ENCODE measurements at places on chromosomes 1 and 21.

DNA sequence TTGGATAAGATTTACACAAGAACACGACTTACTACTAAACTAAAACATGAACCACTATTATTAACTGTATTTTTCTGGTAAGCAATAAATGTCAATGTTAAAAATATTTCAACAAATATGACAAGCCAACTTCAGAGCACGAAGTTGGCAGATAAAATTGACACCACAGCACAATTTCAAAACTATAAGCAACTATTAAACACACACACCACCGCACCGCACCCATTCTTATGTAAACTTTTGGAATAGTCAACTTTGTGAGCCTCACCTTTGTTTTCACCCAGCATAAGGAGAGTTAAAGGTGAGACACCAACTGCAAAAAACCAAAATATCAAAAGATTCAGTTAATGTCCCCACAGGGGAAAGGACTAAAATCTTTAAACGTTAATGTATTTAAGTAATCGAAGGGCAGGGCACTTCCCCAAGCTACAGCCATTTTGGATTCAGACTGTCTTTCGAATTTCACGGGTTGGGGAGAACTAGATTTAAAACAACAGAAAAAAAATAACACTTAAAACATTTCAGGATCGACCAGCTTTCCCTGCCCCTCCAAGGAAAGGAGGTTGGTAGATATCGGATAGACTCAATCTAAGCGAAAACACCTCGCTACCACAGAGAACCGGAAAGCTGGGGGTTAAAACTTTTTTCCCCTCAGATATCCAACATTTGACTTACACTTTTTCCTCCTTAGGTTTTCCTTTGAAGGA lies 872 bp downstream of the GPBP1L1 start:
- DNase-seq = no peak

- no peak for DNase-seq
Observed at GRCh38 chr1:235730007-235730406, 80.4 kb upstream of the GNG4 start.

GRCh38 chr21:28018741-28019669 lies 973.7 kb downstream of the LTN1 start:
- no peak for DNase-seq

DNA sequence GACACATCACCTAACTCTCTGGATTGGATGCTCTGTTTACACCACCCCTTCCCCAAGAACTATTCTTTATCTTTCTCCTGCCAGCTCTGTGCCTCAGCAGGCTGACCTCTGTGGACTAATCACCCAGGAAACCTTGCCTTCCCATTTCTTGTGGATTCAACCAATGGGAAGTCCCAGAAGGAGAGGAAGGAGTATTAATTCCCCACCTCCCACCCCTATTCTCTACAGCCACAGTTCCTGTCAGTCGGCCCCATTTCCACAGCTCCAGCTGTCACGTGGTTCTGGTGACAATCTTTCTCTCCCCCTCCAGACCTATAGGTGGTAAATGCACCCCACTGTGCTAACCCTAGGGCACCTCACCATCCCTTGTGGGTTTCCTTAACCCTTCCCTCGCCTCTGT lies 46.8 kb upstream of the SSBP3 start:
- DNase-seq = no peak

DNA sequence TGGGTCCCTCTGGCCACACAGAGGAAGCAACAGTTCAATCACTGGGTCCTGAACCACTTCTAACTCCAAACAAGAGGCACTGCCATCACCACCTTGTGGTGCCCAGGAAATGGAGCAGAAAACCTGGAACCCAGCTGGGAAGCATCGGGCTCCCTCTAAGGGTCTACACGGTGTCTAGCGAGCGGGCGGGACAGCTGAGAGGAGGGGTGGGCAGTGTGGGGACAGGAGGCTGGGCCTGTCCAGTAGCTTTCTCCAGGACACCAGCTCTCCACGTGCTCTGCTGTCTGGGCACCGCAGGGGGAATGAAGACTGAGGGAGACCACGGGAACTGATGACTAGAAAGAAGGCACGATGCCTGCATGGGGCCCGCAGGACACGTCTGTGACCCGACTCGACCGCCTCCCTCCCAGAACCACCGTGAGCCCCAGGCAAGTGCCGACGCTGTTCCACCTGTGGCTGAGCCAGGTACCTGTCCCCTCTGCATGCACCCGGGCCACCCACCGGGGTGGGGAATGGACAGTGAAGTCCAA lies 5.4 kb upstream of the PRDM15 start:
- DNase-seq = no peak

DNA sequence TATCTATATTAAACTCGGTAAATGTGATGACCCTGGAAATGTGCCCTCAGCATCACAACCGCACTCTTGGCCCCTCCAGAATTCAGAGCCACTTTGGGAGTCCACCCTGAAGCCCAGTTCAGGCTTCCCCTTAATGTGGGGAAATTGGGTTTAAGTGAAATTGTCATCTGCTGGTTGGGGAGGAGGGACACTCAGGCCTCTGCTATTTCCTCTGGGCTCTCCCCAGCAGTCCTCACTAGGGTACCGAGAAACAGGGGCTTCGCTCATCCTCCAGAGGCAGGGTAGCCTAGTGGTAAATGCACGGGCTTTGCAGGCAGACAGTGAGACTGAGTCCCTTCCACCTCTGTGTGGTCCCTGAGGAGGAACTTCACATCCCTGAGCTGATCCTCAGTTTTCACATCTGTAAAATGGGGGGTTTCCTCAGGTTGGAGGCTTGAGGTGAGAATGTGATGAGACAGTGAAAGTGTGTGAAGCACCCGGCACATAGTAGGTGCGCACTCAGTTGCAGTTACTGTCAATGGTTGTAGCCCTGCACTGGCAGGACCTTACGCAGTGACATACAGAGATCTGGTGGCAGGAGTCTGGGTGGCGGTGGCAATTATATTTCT lies 14.6 kb upstream of the WNT4 start:
- no peak for DNase-seq

GRCh38 chr1:173536223-173536622 lies 59.1 kb downstream of the PRDX6 start:
- DNase-seq = no peak

GRCh38 chr1:54839824-54840223 lies 38.7 kb upstream of the TTC22 start:
- no peak for DNase-seq

GRCh38 chr1:17757426-17757825 lies 2.3 kb downstream of the ACTL8 start:
- DNase-seq = no peak

GRCh38 chr1:184443201-184443600 lies 56.4 kb downstream of the C1orf21 start:
- no peak for DNase-seq

DNA sequence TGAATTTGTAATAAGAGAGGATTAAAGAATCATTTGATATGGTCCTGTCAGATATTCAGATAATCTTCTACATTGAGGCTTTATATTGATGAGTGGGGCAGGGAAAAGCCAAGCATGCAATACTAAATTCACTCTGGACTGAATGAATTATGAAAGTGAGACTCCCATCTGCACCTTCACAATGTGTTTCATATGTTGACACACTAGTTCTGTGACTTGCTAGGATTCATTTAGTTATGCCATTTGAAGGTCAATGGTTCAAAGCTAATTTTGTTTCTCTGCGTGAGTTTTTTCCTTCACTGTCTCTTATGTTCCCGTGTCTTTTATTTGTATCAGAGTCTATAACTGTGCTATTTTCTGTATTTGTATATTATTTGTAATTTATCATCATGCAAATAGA lies 1332.5 kb downstream of the KCNT2 start:
- no peak for DNase-seq

DNA sequence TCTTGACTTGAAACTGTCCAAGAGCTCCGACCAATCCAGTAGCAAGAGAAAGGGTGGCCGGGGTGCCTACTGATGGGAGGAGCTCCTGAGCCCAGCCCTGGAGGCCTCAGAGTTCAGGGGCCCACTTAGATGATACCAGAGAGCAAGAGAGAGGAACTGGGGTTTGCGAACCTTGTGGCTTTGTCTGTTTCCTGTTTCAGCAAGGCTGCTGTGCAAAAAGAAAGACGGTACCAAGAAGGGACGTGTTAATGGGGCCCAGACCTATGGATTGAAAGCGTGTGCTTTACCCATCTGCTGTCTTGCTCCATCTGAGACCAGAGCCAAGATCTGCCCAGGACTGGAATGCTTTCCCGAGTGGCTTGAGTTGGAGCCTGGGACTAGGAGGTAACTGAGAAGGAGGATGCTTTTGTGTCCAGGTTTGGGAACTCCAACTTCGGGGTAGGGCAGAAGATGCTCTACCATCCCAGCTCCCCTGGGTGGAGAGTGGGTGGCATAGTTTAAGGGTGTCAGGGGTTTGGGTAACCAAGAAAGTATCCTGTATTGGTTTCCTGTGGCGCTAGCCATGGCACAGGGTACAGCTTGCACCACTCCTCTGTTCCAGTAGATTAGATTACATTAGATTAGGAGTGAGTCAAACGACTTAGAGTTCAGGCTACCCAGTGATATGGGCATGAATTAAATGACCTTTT lies at the start of gene TRAF3IP3:
Gene TRAF3IP3 (plus strand): TSS at position 128 of the 689 bp plus-strand sequence. CDS start 3,987 bp downstream, outside the sequence.
- DNase-seq = no peak

DNA sequence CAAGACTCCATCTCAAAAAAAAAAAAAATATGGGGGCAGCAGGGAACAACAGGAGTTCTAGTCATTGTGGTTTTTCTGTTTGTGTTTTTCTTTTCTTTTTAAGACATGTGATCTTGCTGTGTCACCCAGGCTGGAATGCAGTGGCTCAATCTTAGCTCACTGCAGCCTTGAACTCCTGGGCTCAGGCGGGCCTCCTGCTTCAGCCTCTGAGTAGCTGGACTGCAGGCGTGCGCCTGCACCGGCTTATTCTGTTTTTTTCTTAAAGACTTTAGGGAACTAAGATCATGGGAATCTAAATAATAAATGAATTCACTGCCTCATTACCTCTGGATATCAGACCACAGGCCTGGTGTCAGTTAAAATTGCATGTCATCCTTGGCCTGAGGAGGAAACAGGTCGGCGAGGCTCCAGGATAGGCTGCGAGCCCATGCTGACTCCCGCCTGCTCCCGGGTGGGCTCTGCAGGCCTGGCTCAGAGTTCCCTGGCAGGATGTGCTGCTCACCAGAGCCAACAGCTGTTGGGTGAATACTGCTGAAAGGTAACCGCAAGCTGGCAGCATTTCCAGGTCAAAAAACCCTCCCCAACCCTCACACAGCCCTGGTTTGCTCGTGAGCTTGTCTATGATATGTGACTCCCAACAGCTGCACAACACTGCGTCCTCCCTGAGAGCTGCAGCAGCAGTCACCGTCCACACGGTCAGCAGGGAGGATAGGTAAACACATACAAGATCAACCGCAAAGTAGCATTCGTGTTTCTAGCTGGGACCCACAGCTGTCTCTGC lies 58.1 kb downstream of the SCCPDH start:
- DNase-seq = no peak

DNA sequence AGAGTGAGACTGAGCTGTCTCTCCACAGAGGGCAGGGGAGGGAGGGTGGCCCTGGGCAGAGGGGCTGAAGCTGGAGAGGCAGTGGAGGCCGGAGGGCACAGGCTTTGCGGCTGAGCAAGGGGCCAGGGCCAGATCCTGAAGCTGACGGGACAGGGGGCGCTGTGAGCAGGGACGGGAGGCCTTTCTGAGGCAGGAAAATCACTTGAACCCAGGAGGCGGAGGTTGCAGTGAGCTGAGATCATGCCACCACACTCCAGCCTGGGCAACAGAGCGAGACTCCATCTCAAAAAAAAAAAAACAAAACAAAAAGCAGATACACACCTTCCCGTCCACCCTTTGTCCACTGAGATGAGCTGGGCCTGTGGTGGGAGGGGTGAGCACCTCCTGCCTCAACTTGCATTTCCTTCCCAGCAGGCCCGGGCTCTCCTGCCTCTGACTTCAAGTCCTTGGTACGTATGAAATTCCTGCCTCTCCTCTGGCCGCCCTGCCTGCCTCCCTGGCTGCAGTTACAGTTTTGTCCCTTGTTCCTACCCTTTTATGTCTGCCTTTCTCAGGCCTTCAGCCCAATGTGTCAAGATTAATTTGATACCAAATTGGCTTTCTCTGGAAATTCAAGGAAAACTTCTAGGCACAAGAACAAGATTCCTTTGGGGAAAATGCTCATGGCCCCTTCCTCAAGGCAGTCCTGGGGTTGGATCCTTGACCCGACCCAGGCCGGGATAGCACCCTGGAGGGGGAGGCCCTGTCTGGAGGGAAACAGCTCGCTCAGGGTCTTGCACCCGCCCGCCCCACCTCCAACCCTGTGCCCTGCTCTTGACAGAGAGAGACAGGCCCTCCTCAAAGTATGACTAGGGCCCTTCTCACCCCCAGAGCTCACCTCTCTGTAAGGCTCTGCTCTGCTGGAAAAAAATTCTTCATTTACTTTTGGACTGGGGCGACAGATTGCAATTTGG lies 11.2 kb upstream of the ADAMTSL4 start:
- no peak for DNase-seq

GRCh38 chr1:246158131-246158530 lies 348.9 kb downstream of the SMYD3 start:
- DNase-seq = no peak

Data from NCI-H1436 (cell line).